Type B pancreatic cell (in vitro differentiated cells): ENCODE measurements at places on chromosomes 6 and 20.
A peak's percentile ranks its signal among the peaks of the same experiment; 100 is the strongest.

DNA sequence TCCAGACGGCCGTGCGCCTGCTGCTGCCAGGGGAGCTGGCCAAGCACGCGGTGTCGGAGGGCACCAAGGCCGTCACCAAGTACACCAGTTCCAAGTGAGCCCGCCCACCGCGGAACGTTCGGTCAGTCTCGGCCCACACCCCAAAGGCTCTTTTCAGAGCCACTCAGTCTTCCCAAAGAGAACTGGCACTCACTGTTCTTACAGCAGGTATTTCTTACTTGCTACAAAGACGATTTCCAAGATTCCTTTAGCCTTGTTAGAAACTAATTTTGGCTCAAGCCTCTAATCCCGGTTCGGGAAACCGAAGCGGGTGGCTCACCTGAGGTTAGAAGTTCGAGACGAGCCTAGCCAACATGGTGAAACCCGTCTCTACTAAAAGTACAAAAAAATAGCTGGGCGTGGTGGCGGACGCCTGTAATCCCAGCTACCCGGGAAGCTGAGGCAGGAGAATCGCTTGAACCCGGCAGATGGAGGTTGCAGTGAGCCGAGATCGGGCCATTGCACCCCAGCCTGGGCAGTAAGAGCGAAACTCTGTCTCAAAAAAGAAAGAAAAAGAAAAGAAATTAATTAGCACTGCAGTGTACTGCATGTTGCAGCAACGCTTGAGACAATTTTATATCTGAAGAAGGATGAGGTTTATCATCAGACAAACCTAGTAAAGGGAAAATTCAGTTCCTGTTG, 73.1 kb downstream of the OR2B2 start:
- no peak overlapping the region for H3K4me3 ChIP-seq
- no peaks in the 10 kb centered on the region for H3K27me3 ChIP-seq
- H3K4me1 ChIP-seq, result peaks cover 11% of the 10 kb centered on the region
- H3K36me3 ChIP-seq, result peaks cover 10% of the 10 kb centered on the region
- no peak for DNase-seq

DNA sequence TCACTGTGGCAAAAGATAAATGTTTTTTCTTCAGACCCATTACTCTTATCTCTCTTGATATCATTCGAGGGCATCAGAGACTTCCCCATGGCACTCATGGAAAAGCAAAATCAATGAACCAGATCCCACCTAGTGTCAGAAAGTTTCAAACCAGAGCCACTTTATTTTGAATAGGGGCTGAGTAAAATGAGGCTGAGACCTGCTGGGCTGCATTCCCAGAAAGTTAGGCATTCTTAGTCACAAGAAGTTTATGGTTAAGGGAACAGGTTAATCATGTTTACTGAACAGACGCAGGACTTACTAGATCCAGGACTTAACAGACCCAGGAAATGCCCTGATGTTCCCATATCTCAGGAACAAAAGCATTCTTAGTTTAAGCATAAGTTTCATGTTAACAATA, 369.9 kb downstream of the BTBD3 start:
- peak overlapping the region; percentile 5 for H3K4me3 ChIP-seq
- peak overlapping the region; percentile 83 for H3K27ac ChIP-seq
- no peaks in the 10 kb centered on the region for H3K4me1 ChIP-seq
- no peaks in the 10 kb centered on the region for H3K27me3 ChIP-seq
- peaks cover 3% of the 10 kb centered on the region for H3K36me3 ChIP-seq
- DNase-seq, result no peak

DNA sequence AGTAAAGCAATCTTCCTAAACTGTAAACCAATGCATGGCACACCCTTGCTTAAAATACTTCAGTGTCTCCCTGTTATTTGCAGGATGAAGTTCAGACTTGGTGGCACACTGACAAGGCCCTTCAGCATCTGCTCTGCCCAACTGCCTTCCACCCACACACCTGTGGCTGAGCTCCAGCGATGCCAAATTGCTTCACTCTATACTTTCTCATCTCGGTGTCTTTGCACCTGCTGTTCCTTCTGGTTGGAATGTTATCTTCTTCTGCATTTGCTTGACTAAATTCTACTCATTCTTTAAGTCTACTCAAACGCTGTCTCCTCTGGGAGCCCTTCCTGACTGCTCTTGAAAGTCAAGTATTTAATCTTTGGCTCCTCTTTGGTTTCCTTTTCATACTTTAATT, 100.1 kb upstream of the SUPT3H start:
- H3K27me3 ChIP-seq, result no peaks in the 10 kb centered on the region
- DNase-seq, result no peak
- H3K36me3 ChIP-seq, result no peaks in the 10 kb centered on the region
- no peak overlapping the region for H3K27ac ChIP-seq
- peaks cover 39% of the 10 kb centered on the region for H3K4me1 ChIP-seq
- H3K4me3 ChIP-seq, result no peak overlapping the region

- peaks cover 3% of the 10 kb centered on the region for H3K36me3 ChIP-seq
- DNase-seq, result no peak
- H3K27me3 ChIP-seq, result no peaks in the 10 kb centered on the region
- no peak overlapping the region for H3K27ac ChIP-seq
- H3K4me1 ChIP-seq, result peaks cover 28% of the 10 kb centered on the region
Measured at GRCh38 chr6:112504621-112505020, 157.5 kb downstream of the RFPL4B start.

DNA sequence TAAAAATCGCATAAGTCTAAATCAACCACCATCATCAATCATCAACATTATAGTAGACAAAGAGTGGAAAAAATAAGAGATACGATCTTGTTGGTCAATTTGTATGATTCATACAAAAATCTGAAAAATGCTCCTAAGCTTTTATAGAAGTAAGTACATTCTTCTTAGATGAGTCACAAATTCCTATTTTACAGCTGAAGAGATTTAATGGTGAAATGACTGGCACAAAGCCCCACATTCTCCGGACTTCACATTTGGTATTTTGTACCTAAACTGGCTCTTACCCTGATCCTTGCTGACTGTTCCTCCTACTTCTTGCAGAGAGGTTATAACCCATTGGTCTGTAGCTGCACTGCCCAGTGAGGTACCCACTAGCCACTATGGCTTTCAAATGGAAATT, 29.9 kb upstream of the PREP start:
- DNase-seq, result no peak
- no peak overlapping the region for H3K27ac ChIP-seq
- no peak overlapping the region for H3K4me3 ChIP-seq
- no peaks in the 10 kb centered on the region for H3K36me3 ChIP-seq
- H3K4me1 ChIP-seq, result peaks cover 10% of the 10 kb centered on the region
- no peaks in the 10 kb centered on the region for H3K27me3 ChIP-seq

DNA sequence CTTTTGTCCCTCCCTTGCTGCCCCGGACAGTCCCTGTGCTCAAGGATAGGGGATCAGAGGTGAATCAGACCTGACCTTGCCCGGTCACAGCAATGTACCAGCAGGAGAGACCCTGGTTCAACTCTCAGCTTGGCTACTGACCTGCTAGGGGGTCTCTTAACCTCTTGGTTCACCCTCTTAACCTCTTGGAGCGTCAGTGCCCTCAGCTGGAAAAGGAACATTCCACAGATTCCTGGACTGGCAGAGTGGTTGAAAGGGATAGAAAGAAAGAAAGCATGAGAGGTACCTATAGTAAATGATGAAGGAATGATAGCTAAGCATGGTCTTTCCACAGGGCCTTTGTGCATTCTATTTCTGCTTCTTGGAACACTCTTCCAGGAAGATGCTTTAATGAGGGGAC, 25.2 kb downstream of the SNAI1 start:
- H3K4me1 ChIP-seq, result peaks cover 23% of the 10 kb centered on the region
- no peaks in the 10 kb centered on the region for H3K36me3 ChIP-seq

GRCh38 chr6:140561701-140562100, 1187.3 kb upstream of the CITED2 start:
- H3K27ac ChIP-seq, result no peak overlapping the region
- no peak for DNase-seq
- H3K4me3 ChIP-seq, result no peak overlapping the region
- no peaks in the 10 kb centered on the region for H3K4me1 ChIP-seq
